ENCODE measurements at places on chromosomes 12 and 14.

GRCh38 chr14:75566752-75567151 lies 11.7 kb upstream of the FLVCR2 start:
- no peak for DNase-seq

DNA sequence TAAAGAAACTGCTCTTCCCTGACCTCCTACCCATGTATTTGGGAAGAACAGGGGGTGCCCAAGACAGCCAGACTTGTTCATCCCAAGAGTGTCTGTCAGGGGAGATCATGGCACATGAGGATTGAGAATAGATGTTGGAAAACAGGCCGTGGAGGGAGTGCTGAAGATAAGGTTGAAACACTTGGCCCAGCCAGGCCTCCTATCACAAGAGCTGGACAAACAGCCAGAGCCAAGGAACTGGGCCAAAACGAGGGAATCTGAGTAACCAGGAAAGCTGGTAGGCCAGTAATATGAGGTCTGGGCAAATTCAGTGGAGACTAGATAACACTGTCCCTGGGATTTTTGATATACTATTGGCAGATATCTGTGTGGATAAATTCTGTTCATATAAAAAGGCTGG lies 161.7 kb downstream of the TMX1 start:
- no peak for DNase-seq

DNA sequence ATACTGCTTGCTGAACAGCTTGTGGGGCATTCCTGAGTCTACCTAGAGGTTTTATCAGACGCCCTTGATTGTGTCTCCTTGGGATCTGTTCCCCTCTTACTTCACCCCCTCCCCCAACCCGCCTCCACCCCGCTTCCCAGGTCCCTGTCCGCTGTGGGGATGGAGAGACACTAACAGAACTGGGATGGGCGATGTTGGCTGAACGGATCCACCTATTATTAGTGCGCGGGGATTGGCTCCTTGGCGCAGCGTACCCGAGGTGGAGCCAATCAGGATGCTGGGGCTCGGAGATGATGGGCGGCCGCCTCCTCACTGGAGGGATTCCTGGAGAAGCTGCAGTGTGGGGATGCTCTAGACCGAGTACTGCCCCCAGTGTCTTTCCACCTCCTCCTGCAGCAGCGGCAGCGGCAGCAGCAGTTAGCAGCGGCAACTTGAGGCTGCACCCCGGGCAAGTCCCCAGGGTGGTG lies at the start of gene SYT1:
Gene SYT1, plus strand, starts transcription at position 372 of the 467 bp plus-strand sequence.
- DNase-seq = peak; percentile 91

DNA sequence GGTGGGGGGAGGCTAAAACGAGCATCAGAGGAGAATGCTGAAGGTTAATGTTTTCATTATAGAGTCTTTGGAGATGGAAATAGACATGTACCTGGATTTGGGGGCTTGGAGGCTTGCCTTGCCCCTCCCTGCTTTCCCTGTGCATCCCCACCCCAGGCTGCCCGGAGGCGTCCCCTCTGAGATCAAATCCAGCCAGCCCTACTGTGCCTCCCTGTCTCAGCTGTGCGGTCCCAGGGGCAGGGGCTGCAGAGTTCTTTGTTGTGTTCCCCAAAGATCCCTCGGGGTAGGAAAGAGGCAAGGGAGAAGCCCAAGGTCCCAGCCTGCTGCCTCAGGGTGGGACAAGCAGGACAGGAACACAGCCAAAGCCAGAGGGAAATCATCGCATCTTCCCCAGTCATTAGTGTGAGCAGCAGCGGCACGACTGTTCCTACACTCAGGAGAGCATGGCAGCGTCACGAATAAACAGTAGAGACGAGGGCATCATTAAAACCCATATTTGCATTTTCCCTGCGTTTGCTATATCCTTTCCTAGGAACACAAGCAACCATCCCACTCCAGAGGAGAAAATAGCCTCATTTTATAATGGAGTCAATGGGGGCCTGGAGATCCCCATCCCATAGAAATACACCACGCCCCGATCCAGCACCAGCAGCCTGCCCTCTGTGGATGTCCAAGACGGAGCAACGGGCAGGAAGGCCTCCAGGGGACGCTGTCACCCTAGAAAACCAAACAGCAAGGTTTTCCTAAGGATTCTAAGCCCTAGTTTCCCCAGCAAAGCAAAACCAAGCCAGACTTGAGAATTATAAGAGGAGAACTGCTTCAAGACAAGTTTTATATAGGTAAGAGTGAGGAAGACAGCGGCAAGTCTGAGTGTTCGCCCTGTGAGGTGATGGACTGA lies 32.4 kb downstream of the ANO2 start:
- DNase-seq = no peak

- DNase-seq = no peak
Observed at GRCh38 chr14:40414386-40414785, 982.2 kb upstream of the FBXO33 start.

DNA sequence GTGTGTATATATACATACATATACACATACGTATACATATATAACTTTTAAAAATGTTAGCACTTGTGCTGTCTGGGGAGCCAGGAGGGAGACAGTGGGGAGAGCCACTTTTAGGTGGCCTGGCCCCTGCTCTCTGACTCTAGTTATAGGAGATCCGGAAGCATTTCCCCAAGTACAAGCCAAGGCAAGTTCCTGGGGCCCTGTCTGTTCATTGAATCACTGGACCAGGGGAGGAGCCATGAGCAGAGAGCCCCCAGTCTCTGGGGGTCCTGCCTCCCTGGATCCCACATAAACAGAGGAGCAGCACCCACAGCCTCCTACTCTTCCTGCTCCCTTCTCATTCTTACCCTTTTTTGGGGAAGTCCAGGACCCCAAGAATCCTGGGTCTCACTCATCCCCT lies 45.4 kb upstream of the TMED10 start:
- no peak for DNase-seq

DNA sequence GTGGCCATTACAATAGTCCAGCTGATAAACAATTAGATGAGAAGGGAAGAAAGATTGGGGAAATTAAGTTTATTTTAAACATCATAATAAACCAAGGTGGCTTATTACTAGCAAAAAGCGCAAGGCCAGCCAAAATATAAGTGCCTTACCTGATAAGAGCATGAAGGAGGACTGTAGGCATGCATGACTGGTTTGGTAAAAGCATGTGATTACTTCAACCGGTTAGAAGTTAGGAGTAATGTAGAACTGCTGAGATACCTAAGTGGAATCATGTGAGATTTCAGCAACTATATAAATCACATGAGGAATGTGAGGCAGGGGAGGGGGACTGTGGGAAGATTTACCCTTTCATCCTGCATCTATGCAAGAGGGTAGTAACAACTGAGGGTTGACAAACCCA lies 59.7 kb upstream of the CCDC196 start:
- DNase-seq = no peak

DNA sequence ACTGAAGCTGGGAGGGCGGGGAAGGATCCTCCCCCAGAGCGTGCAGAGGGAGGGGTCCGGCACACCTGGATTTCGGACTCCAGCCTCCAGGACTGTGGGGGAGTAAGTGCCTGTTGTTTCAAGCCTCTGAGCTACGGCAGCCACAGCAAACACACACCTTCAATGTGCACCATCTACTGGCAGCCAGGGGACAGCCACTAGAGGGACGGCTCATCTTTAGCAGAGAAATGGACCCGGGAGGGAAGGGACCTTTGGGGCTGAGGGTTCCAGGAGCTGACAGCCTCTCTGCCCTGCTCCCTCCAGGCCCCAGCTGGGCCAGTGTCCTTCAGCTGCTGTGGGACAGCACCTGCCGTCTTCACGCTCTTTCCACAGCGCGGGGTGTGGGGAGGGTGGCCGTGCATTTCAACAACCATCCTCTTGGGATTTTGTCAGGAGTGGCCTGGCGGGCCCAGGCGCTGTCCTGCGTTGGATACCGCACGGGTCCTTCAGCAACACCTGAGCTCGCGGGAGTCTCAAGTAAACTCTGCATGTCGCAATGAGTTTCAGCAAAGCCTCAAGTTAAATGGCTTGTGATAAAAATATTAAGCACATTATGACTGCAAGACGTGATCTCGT lies 209.2 kb upstream of the C14orf180 start:
- DNase-seq = no peak

DNA sequence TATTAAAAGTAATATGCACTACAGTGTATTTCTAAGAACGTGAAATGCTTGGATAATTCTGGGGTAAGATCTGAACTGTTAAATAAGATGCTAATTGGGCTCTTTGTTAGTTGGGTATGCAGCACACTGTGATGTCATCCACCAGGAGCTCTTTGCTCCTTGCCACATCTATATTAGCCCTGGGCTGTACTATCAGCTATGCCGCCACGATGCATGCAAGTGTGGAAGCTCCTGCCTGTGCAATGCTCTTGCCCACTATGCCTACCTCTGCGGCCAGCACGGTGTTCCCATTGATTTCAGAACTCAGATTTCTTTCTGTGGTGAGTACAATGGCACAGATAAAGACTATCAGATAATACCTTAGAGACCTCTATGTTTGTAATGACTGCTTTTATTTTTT lies 165.6 kb downstream of the OTOGL start:
- DNase-seq = no peak

DNA sequence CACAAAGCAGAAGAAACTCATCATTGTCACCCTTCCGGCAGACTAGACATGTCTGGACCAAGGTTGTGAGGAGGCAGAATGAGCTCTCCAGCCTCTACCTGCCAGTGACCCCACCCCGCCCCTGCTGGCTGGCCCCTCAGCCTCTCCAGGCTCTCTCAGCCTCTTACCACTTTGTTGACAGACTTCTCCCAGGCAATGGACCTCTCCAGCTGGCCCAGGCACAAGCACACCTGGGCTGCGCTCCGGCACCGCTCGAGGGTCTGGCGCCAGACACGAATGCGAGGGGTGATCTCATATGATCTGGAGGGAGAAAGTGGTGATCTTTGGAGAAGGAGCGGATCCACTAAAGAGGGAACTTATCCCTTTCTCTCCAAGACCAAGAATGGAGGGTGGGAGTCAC lies 30.3 kb downstream of the BAZ2A start:
- DNase-seq = no peak

DNA sequence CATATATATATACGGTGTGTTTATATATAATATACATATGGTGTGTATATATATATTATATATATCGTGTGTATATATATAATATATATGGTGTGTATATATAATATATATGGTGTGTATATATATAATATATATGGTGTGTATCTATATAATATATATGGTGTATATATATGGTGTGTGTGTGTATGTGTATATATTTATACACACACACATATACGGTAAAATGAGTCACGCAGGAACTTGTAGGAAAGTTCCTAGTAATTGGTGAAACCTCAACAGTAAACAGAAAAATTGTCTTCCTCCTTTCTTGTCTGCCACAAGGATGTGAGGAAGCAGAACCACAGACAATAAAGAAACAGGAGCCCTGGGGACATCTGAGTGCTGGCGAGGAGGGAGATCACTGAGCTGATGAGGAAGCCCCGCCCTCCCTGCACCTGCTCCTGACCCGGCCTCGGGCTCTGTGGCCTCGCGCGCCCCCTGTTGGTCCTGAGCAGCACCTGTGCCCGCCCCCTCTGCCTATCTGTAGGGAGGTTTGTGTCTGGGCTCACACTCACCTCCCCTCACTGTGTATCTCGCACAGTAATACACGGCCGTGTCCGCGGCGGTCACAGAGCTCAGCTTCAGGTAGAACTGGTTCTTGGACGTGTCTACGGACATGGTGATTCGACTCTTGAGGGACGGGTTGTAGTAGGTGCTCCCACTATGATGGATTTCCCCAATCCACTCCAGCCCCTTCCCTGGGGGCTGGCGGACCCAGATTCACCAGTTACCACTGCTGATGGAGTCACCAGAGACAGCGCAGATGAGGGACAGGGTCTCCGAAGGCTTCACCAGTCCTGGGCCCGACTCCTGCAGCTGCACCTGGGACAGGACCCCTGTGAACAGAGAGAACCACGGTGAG lies 1079.4 kb downstream of the TMEM121 start:
- no peak for DNase-seq

DNA sequence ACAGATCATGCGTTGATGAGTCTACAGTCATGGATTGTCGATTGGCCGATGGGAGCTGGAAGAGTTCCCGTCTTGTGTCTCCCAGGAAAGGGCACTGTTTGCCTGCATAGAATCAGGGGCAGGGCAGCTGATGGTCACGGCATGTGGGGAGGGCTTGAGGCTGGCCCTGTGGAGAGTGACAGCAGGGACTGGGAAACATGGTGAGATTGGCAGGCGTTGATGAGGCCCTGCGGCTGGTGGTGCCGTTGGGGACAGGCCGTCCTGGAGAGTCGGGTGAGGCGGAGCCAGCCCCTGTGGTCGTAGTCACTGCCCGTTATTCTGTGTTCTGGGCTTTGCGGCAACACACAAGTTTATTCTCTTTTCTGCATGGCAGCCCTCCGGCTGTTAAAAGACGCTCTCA lies 52.9 kb downstream of the TECPR2 start:
- no peak for DNase-seq

DNA sequence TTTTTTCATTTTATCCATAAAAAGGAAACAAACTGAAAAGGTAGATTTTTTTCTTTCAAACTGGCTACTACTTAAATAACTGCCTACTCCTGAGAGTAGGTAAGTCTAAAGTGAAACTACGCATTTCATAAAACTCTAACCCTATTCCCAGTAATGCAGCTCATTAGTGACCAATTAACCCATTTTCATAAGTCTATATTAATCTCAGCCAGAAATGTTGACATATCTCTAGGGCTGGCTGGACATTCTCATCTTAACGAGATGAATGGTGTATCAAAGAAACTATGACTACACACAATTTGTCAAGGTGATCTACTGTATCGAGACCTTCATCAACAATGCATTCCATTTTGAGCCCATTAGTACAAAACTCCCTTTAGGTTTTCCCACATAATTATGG lies 57.2 kb downstream of the EPS8 start:
- no peak for DNase-seq

GRCh38 chr12:9118158-9118557 lies 2.4 kb upstream of the A2M start:
- DNase-seq = no peak

- peak; percentile 71 for DNase-seq
Observed at GRCh38 chr12:103884316-103884715, 43.3 kb upstream of the NT5DC3 start.

DNA sequence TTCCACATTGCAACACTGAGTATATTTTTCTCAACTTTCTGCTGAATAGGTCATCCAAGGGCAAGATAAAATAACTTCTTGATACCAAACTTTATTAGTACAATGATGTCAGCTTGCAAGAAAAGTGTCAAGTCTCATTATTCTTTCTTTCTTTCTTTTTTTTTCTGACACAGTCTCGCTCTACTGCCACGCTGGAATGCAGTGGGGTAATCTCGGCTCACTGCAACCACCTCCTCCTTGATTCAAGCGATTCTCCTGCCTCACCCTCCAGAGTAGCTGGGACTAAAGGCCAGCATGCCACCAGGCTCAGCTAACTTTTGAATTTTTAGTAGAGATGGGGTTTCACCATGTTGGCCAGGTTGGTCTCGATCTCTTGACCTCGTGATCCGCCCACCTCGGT lies 523.4 kb downstream of the FSCB start:
- no peak for DNase-seq

GRCh38 chr12:132071040-132071810 lies 72.9 kb downstream of the DDX51 start:
- no peak for DNase-seq

DNA sequence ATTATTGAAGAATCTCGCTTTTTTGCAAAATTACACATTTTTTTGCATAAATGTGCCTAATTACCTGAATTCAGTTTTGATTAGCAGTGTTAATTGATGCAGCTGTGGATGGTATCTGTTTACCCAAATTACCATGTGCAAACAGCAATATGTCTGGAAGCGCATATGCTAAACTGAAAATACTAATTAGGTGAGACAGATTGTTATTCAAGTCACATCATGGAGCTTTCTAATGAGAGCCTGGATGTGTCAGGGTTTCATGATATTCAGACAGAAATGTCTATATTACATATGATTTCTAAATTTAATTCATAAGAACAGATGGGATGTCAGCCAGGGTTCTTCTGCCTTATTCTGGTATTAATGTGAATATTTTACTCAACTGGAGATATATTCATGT lies 74.9 kb downstream of the RMST start:
- no peak for DNase-seq
